ENCODE measurements at places on chromosomes 2 and 18.

GRCh38 chr18:13221869-13222855 lies 3.6 kb downstream of the LDLRAD4 start:
- DNase-seq, result no peak

- no peak for DNase-seq
Observed at GRCh38 chr2:222653280-222653679, 2.6 kb downstream of the FARSB start.

DNA sequence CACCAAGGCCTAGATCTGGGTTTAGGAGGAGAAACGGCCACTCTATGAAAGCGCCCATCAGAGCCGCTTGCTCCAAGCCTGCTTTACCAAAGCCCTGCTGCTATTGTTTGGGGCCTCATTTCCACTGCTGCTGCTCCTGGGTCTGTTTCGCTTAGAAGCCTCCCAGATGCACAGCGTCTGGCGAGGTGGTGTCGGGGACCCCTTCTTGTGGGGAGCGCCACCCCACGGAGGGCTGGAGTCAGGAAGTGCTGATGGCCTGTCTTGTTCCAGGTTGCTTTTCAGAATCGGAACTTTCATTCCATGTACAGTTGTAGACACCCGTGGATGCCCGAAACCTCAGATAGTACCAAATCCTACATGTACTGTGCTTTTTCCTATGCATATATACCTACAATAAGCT lies 204.9 kb upstream of the TWIST2 start:
- no peak for DNase-seq

GRCh38 chr2:198116756-198117155 lies 312.4 kb downstream of the PLCL1 start:
- DNase-seq, result no peak

GRCh38 chr2:104841744-104842143 lies 12.2 kb upstream of the POU3F3 start:
- DNase-seq, result no peak

- no peak for DNase-seq
Observed at GRCh38 chr18:58525517-58525916, 103.4 kb downstream of the ALPK2 start.

GRCh38 chr2:61125798-61126197 lies 36.2 kb upstream of the C2orf74 start:
- no peak for DNase-seq

DNA sequence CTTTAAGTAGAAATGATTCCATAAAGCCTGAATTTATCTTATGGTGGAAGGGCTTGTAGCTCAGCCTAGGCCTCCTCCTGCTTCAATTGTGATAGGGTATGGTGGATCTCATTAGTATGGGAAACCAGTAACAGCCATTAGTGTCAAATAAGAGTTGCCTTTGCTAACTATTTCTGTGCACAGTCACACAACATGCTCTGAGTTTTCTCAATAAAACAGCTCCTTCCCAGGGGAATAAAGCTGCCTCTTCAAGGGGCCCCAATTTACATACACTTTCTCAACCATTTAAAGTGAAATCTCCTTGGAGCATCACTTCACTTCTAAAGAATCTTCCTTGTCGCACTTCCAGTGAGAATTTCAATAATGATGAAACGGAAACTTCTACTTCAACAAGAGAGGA lies 53.4 kb downstream of the KLF7 start:
- no peak for DNase-seq

- DNase-seq, result no peak
Observed at GRCh38 chr18:10128921-10129501, 215.2 kb downstream of the VAPA start.

- DNase-seq, result no peak
Observed at GRCh38 chr18:45330170-45330594, 285.1 kb upstream of the SLC14A2 start.

- DNase-seq, result no peak
Observed at GRCh38 chr2:137156221-137156844, 391.0 kb downstream of the THSD7B start.

DNA sequence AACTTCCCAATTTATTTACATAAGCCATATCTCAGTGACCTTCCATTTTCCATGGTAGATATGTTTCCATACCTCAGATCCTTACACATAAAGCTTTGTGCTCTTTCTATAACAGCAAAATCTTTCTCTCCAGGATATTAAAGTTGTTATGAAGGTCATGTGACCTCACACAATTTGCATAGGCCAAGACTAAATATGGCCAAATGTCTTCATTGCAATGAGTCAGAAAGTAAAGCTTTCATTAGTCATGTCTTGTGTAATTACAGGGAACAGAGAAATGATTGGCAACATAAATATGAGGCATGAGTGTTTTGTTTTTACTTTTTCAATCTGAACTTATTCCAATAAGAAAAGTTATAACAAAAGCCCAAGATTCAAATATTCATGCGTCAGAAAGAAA lies 243.5 kb downstream of the ASXL3 start:
- no peak for DNase-seq

- no peak for DNase-seq
Observed at GRCh38 chr2:196073521-196073920, 4.9 kb upstream of the DNAH7 start.

GRCh38 chr18:32961538-32961937 lies 188.7 kb upstream of the KLHL14 start:
- no peak for DNase-seq

DNA sequence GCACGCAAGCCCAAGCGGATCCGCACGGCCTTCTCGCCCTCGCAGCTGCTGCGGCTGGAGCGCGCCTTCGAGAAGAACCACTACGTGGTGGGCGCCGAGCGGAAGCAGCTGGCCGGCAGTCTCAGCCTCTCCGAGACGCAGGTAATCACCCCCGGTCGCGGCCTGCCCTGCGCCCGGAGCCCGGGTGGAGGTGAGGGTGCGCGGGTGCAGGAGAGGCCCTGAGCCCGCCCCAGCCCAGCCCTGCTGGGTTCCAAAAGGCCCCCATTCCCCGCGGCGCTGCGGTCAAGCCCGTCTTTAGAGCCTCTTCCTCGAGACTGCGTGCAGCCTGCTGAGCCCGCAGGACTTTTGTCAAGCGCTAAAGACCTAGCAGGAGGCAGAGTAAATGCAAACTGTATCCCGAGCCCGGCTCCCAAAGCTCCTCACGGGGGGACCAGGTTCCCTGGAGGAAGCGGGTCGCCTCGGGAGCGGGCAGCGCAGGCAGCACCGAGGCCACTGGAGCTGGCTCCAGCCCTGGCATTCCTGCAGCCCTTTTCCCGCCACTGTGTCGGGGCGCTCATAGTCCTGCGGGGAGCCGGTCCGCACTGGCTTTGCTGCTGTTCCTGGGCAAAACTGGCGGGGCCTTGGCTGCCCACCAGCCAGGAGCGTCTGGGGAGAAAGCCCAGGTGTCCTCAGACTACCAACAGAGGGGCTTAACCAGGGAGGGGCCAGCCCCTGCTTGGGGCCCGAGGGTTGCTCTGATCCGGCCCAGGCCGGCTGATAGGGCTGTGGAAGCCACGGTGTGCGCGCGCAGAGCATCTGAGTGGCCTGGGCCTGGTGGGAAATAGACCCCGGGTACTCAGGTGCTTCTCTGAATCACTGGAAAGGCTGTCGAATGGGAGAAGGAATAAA lies 7.3 kb downstream of the EMX1 start:
- no peak for DNase-seq

- no peak for DNase-seq
Observed at GRCh38 chr2:56671973-56672569, 488.3 kb downstream of the CCDC85A start.

DNA sequence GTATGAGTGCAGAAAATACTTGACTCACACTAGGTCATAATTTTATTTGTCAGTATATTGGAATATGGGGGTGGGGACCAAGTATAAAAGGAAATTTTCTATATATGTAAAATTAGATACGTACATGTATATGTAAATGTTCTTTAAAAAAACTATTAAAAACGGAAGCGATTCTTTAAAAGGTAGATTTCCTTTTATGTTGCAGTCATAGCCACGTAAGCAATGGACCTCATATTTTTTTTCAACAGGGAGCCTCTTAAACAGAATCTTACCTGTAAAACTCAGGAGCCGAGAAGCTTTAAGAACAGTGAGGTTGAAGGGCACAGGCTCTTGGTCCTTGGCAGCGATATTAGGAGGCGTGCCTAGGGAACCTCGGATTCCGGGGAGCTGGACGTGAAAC lies 3.3 kb downstream of the RHBDD1 start:
- DNase-seq, result no peak

DNA sequence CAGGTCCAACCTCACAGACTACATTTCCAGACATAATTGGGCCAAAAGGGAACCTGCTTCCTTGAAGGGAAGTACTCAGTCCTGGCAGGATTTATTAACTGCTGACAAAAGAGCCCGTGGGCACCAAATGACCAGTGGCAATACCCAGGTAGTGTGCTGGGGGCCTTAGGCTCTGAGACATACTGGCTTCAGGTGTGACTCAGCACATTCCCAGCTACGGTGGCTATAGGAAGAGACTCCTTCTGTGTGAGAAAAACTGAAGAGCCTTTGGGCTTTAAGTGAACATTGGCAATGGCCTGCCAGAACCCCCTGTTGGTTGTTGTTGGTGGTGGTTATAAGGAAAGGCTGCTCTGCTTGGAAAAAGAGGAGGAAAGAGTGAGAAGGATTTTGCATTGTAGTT lies 401.8 kb downstream of the KCNJ3 start:
- DNase-seq, result no peak

DNA sequence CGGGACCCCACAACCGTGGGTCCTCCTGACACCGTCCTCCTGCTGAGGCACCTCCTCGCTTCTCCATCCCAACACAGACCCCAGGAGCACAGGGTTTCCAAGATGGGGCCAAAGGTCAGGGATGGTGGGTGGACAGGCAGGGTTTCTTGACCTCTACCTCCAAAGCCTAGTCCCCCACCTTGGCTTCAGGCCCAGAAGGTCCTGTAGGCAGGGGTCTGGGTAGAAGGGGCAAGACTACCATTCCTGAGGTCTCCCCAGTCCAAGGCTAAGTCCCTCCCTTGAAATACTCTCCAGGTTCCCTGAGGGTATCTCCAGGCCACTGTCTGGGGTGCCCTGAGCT lies 7.1 kb downstream of the CYP26B1 start:
- DNase-seq, result no peak

DNA sequence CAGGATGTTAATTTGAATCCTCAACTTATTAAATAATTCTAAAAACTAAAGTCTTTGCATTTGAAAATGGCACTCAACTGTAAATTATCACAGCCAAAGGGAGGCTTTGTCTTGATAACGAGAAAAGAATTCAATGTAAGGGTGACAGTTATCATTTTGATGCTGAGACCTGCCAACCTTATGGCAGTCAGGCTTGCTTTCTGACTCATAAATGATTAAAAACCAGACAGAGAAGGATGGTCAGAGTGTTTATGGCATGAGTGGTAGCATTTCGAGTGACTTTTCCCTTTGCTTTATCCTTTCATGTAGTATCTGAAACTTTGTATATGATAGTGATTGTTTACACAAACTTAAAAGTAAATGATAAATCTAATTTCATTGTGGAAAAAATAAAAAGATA lies 53.9 kb upstream of the EPC2 start:
- DNase-seq, result no peak

GRCh38 chr18:10499230-10499629 lies 26.6 kb upstream of the NAPG start:
- DNase-seq, result no peak

DNA sequence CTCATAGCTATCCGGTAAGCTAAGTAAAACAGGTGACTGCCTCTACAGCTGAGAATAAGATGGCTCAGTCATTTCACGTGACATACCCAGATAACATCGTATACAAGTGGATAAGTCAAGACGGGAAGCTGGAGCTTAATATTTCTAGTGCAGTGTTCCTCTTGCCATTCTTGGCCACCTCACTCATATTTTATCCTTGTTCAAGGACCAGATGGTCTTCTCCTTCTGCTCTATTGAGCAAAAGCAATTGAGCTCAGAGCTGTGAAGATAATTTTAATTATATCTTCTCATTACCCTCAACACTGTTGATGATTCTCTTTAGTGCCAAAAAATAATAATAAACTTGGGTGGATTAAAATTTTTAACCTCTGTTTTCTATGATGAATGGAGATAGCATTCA lies 201.1 kb downstream of the DCC start:
- no peak for DNase-seq

- no peak for DNase-seq
Observed at GRCh38 chr2:200587007-200587616, 1.3 kb downstream of the AOX1 start.

GRCh38 chr18:44170208-44170880 lies 510.3 kb upstream of the SETBP1 start:
- no peak for DNase-seq

- no peak for DNase-seq
Observed at GRCh38 chr2:180655842-180656454, 324.5 kb upstream of the UBE2E3 start.

GRCh38 chr2:177072090-177072489 lies 140.5 kb upstream of the HNRNPA3 start:
- DNase-seq, result no peak

GRCh38 chr2:219279916-219280516 lies 850 bp downstream of the DNAJB2 start:
- no peak for DNase-seq

DNA sequence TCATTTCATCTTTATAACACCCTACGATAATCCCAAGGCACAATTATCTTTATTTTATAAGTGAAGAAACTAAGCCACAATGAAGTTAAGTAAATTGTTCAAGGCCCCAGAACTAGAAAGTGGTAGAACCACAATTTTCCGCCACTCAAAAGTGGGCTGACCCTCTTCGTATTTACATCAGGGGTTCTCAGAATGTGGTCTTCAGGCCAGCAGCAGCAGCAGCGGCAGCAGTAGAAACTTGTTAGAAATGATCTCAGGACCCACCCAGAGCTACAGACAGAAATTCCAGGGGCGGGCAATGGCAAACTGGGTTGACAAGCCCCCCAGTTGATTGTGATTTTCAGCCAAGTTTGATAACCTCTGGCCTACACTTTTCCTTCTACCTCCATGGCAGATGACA lies 62.8 kb downstream of the LBH start:
- no peak for DNase-seq

GRCh38 chr2:5330961-5331360 lies 361.2 kb upstream of the SOX11 start:
- DNase-seq, result no peak

- DNase-seq, result no peak
Observed at GRCh38 chr2:193695367-193695766, 1500.6 kb upstream of the TMEFF2 start.
